Testis (tissue), 5 donors: ENCODE measurements at places on chromosomes 5 and 9. TPM values are rescaled to one million over a fixed set of nuclear protein-coding genes. Genes with fewer than 3 reads are reported as not detected.

SLC34A1 gene
- polyA plus RNA-seq = not detected

LCN1 gene
- 2.7 TPM for polyA plus RNA-seq

HAND1 gene
- 0.24 TPM for polyA plus RNA-seq

PPIC gene
- polyA plus RNA-seq = 23.8 TPM

FOXI1 gene
- 0.26 TPM for polyA plus RNA-seq

RNF183 gene
- 7.5 TPM for polyA plus RNA-seq

FAM221B gene
- 17.1 TPM for polyA plus RNA-seq

PCDHB9 gene
- 4.8 TPM for polyA plus RNA-seq

FOXD4L6 gene
- not detected for polyA plus RNA-seq

MAMDC2 gene
- polyA plus RNA-seq = 15.1 TPM
